PC-3 (cell line): ENCODE measurements at places on chromosomes 7 and 10. TPM values are rescaled to one million over a fixed set of nuclear protein-coding genes. Genes with fewer than 3 reads are reported as not detected.

GRCh38 chr10:43079856-43080255 is 3.0 kb downstream of the RET start:
- no peaks in the 10 kb centered on the region for H3K4me1 ChIP-seq
- peaks cover 66% of the 10 kb centered on the region for H3K27me3 ChIP-seq
- H3K27ac ChIP-seq, result no peak overlapping the region
- DNase-seq, result no peak
- no peaks in the 10 kb centered on the region for H3K36me3 ChIP-seq
- H3K4me3 ChIP-seq, result no peak overlapping the region

Gene KCNMA1
- 143 and 193 TPM in 2 replicates for total RNA-seq

Gene OR13A1
- total RNA-seq, result 0.04 TPM in 1 of 2 replicates, not detected in the other

Gene CRYGN
- total RNA-seq, result 0.11 TPM in 1 of 2 replicates, not detected in the other

GRCh38 chr7:126690104-126690503 is 562.6 kb downstream of the GRM8 start:
- H3K36me3 ChIP-seq, result no peaks in the 10 kb centered on the region
- DNase-seq, result no peak
- H3K4me1 ChIP-seq, result no peaks in the 10 kb centered on the region
- H3K4me3 ChIP-seq, result no peak overlapping the region

DNA sequence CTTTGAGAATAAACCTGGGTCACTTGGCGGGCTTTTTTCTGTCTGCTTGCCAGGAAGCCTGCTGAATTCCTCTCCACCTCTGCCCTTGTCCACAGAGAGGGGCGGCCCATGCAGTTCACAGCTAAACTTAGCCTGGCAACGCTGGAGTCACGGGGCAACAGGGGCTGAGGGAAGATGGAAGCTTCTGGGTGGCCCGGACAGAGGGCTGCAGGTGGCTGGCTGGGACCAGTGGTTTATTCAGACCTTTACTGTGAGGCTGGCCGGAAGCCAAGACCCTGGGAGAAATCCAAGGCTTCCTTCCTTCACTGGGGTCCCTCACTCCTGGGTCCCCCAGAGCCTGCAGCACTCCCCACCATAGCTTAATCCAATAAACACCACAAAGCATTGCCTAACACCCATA is 17.0 kb downstream of the ITPRIP start:
- H3K4me1 ChIP-seq, result peaks cover 16% of the 10 kb centered on the region
- H3K27ac ChIP-seq, result no peak overlapping the region
- no peak for DNase-seq
- H3K27me3 ChIP-seq, result no peaks in the 10 kb centered on the region
- no peak overlapping the region for H3K4me3 ChIP-seq

DNA sequence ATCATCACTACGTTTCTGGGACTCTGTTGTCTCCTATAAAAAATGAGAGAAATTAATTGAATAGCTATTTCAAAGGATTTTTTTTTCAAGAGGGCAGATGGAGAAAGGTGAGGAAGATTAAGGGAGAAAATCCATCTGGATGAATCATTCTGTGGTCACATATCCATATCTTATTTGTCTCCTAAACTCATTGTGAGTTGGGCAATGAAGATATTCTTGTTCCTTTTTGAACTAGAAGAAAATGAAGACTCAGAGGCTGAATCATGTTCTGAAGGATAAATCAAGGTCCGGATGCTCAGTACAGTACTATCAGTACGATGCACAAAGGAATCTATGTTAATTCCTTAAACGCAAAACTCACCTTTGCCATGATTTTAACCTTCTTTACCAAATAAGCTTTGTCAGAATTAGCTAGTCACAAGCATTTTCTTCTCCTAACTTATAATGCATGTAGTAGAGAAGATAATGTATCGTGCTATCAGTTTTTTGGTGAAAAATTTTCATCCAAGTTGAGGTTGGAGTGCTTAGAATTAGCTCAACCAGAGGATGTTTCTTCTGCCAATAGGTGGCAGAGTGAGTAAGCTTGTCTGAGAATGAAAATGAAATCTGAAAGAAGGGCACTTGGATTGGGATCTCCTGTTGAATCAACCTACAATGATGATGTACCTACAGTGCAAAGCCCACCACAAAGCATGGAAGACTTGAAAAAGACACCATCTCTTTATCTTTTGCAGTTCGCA is 446.9 kb downstream of the KIF20B start:
- H3K36me3 ChIP-seq, result no peaks in the 10 kb centered on the region
- H3K4me3 ChIP-seq, result peak overlapping the region; percentile 17; the same call in 1 of the 2 replicates
- peaks cover 30% of the 10 kb centered on the region for H3K4me1 ChIP-seq
- no peaks in the 10 kb centered on the region for H3K27me3 ChIP-seq
- peak overlapping the region; percentile 57 for H3K27ac ChIP-seq
